T1000 (cell line): ENCODE measurements at places on chromosomes 3 and 15.
A peak's percentile ranks its signal among the peaks of the same experiment; 100 is the strongest.

DNA sequence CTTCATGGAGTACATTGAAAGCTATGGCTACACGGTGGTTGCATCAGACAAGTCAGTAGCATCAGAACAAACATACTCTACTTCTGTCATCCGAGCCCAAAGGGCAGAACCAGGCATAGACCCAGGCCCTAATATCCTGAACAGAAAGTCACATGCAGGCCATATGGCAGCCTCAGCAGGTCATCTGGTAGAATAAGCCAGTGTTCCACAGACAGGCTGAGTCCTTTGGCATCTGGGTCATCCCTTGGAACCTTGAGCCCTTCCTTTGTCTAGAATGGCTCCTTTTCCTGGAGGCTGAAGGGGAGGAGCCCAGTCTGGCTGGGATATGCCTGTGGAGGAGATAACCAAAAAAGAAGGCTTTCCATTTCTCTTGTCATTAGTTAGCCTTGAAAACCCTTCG is 29.2 kb downstream of the SEMA6D start:
- DNase-seq = no peak

DNA sequence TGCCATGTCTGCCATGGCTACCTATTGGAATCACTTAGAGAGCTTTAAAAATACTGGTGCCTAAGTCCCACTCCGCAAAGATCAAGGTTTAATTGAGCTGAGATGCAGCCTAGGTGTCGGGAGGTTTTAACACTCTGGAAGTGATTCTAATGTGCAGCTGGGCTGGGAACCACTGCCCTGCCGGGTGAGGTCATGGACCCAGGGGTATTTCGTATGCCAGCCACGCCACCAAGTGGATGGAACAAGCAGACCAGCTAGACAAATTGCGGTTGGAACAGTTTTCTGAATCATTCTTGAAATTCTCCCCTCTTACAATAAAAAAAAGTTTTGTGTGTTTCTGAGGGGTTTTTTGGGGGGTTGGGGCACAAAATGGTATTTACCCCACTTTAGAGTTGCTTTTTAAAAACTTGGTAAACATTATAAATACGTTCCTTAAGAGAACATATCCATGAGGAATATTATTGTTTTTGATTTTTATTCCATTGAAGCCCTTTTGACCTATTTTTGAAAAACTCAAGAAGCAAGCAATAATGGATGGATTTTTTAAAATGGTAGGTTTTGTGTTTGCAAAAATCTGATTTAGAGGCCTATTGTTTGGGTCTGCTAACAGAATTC is 66.2 kb upstream of the CSTA start:
- peak; percentile 7 for DNase-seq

DNA sequence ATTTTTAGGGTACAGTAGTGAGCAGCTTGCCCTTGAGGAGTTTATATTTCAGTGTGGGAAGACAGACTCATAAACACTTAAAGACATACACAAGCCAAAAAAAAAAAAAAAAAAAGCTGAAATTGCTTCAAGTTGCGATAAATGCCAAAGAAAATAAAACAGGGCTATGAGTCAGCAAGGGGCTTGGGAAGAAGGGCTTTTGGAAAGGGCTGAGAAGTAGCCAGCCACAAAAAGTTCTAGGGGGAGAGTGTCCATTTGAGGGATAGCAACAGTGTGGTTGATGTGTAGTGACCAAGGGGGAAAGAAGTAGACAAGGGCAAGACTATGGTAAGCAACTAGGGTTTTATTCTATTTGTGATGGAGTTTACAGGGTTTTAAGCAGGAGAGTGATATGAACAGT is 185.5 kb downstream of the ADAMTS9 start:
- DNase-seq = no peak

GRCh38 chr15:101534376-101534970 is 45.0 kb upstream of the PCSK6 start:
- no peak for DNase-seq

GRCh38 chr15:73978896-73979295 is 13.2 kb downstream of the STOML1 start:
- no peak for DNase-seq

DNA sequence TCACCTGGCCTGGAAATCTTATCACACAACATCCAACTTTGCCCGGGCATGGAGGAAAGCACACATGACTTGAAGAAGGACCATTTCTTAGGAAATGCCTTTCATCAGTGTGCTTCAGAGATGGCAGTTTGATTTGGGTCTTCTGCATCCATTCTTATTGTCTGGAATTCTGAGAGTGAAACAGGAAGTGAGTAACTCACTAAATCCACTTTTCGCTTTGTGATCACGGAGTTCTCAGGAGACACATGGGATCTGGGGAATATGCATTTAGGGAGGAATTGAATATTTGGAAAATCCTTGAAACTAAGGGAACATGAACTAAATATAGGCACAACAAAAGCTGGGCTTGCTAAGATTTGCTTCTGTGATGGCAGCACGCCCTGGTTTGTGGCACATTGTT is 212.5 kb upstream of the FEZF2 start:
- DNase-seq = no peak

GRCh38 chr3:63644212-63644797 is 8.2 kb upstream of the SNTN start:
- no peak for DNase-seq

DNA sequence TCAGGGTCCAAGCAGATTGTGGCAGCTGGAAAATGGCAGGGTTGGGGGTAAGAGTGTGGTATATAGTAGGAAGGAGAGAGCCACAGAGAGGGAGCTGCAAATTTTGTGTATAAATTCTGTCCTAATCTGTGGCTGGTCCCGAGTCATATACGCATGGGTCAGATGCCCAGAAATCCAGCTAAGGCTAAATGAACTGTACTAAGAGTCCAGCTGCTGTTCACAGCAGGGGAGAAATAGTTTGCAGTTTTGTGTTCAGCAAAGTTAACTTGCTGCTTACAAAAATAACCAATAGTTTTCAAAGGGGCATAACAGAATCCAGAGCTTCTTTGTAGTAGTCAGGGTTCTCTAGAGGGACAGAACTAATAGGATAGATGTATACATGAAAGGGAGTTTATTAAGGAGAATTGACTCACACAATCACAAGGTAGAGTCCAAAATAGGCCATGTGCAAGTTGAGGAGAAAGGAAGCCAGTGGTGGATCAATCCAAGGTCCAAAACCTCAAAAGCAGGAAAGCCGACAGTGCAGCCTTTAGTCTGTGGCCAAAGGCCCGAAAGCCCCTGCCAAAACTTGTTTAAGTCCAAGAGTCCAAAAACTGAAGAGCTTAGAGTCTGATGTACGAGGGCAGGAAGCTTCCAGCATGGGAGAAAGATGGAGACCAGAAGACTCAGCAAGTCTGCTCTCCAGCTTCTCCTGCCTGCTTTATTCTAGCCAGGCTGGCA is 146.1 kb upstream of the KBTBD8 start:
- DNase-seq = no peak

DNA sequence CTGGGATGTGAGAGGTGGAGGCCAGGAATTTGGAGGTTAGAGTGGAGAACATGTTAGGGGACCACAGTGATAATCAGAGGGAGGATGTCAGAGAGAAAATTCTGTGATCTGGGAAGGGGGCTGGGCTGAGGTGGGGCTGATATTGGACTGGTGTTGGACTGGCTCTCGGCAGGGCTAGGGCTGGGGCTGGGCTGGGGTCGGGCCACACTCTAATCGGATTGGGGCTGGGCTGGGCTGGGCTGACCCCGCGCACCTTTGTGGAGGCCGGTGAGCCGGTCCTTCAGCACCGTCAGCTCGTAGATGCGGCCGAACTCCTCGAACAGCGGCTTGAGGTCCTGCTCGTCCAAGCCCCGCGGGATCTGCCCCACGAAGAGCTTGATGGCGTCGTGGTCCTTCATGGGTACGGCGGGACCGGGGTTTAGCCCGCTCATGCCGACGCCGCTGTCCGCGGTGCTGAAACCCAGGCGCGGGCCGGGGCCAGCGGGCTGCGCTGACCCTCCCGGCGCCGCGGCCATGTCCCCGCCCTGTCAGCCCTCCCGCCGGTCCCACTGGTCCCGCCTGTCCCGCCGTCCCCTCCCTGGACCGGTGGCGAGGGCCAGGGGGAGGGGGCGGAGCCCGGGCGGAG is 485 bp downstream of the CELF6 start:
- peak; percentile 59 for DNase-seq

GRCh38 chr3:30604093-30604492 is 2.3 kb upstream of the TGFBR2 start:
- DNase-seq = no peak

DNA sequence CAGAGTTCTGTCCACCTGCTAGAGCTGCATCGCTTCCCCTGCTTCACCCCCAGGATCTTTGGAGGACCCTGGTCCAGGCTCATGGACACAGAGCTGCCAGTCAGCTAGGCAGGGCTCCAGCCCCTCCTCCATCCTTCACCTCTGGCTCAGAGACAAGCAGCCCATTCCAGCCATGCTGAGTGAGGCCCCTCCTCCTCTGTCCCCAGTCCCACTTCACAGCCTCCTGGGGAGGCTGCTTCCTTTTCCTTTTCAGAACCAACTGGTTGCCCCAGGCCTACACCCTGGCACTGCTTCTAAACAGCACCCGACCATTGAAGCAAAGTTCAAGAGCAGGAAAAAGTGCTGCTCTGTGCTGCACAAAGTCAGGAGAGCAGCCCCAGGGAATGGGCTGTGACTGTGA is 22.2 kb downstream of the IQSEC1 start:
- DNase-seq = no peak

- DNase-seq = no peak
These were observed 4.2 kb downstream of the TEX264 start for GRCh38 chr3:51675201-51675611.
